ENCODE measurements at places on chromosomes 16 and 17.
A peak's percentile ranks its signal among the peaks of the same experiment; 100 is the strongest.

- no peak for DNase-seq
These were observed 3.4 kb upstream of the HP start for GRCh38 chr16:72050769-72051464.

GRCh38 chr16:67173808-67174705, 3.7 kb downstream of the NOL3 start:
- peak; percentile 63 for DNase-seq

DNA sequence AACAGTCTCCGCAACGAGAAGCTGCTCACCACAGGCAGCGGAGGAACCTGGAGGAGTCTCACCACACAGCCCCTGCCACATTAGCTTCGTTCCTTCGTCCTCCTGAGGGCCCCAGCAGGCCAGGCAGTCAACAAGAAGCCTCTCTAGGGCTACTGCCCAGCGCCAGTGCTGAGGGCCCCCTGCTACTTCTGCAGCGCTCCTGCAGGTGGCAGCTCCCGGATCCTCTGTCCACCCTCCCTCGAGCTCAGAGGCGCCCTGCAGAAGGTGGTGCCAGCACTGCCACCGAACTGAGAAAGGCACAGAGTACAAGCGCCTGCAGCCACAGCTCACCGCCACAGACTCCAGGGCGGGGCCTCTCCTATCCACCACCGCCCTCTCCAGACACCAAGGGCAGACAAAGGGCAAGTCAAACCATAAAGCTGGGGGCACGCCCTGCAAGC, 27.3 kb downstream of the KDM8 start:
- peak; percentile 71 for DNase-seq

- DNase-seq: no peak
These were observed 1.1 kb upstream of the ADCY7 start for GRCh38 chr16:50265260-50265659.

GRCh38 chr17:65123757-65124675, 13.2 kb upstream of the RGS9 start:
- DNase-seq: no peak

DNA sequence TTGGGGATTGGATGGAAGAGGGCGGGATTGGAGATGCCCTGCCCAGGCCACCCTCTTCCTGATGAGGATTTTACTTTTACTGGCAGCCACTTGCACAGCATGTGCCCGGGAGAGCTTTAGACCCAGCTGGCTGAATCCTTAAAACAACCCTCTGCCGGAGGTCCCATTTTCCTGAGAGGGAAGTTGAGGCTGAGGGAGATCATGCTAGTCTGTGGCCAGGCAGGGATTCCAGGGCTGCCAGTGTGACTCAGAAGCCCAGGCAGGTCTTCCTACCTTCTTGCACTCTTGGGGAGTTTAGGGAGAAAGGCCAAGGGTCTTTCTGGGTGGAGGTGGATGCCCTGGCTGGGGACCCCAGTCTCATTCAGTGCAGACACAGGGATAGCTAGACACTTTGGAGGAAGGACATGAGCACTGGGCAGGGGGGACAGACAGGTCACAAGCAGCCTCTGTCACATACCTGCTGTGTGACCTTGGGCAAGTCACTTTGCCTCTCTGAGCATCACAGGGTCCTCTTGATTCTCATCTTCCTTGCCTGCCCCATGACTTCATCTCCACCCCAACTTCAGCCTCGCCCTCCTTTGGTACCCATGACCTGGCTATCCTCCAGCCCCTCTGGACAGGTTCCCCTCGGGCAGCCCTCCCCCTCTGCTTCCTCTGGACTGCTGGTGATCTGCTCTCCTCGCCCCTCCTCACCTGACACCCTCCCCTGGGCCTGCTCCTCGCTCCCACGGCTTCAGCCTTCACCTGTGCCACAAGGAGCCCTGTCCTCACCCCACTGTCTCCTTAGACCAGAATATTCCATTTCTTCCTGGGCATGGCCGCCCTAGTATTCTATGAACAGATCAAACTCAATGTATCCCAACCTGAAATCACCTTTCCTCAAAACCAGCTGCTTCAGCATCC, 11.3 kb upstream of the DCAF7 start:
- no peak for DNase-seq

DNA sequence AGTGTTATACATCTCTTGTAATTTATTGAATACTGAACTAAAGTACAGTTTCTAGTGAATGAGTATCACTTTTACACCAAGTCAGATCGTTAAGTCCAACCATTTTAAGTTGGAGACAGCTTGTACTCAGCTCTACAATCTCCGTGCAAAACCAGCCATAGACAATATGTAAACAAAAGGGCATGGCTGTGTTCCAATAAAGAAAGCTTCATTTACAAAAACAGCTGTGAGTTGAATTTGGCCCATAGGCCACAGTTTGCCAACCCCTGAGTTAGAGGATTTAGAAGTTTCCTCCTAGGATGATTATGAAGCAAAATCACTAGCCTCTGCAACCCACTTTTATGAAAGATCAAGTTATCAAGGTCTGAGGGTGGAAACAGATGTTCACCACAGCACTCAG, 105.7 kb upstream of the RCVRN start:
- no peak for DNase-seq

DNA sequence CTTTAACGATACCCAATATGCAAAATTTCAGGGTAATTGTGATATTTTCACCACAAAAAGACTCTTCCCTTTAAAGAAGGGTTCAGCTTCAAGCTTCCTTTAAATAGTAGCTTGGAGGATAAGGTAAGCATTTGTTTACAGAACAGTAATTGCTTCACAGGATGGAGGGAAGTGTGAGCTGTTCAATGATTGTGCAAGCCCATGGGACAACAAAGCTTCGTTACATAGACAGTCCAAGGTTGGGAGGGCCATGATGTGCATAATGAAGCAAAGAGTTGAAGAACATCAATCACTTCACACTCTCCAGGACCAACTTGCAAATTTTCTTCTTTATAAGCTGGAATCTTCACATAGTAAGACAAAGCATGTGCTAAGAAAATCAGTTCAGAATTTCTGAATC, 145.0 kb upstream of the ASIC2 start:
- DNase-seq: no peak

DNA sequence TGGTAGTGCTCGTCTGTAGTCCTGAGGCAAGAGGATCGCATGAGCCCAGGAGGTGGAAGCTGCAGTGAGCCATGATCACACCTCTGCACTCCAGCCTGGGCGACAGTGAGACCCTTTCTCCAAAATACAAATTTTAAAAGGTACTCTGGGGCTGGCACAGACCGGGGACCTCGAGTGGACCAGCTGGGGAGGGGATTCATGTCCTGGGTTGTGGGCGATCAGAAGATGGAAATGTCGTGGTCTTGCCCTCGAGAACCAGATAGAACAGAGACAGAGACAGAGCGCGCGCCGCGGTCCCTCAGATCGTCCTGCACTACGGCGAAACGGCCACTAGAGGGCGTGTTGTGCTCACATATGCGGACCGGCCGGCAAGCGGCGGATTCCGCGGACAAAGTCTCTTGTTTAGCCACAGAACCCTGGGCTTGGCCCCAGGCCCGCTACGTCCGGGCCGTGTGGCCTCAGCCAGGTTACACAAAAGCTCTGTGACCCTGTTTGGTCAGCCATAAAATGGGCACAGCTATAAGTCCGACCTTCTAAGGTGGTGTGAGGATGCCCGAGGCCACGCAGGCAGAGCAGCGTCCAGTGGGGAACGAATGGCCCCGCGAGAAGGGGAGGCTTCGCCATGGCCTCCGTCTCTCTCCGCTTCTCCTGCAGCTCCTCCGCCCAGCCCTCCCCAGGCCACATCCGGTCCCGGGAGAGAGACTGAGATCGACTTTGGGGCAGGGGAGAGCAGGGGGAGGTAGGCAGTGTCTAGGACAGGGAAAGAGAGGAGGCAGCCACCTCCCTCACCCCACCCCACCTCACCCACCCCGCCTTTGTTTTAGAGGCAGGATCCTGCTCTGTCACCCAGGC, 14.6 kb upstream of the SBK1 start:
- DNase-seq: peak; percentile 73

DNA sequence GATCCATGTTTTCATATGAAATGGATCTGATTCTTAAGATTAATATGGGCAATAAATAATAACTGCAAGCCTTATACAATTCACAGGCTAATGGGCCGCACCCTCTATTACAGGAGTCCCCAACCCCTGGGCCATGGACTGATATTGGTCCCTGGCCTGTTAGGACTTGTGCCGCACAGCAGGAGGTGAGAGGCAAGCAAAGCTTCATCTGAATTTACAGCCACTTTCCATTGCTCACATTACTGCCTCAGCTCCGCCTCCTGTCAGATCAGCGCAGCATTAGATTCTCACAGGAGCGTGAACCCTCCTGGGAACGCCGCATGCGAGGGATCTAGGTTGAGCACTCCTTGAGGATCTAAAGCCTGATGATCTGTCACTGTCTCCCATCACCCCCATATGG, 26.8 kb downstream of the METTL16 start:
- DNase-seq: no peak

- DNase-seq: no peak
These were observed 27.1 kb downstream of the ARSG start for GRCh38 chr17:68318103-68318991.

GRCh38 chr16:17359788-17360390, 110.9 kb downstream of the XYLT1 start:
- DNase-seq: peak; percentile 11

- no peak for DNase-seq
These were observed 10.4 kb downstream of the CD300LF start for GRCh38 chr17:74702116-74702871.

GRCh38 chr17:78019367-78019975, 61.0 kb downstream of the TNRC6C start:
- DNase-seq: no peak

DNA sequence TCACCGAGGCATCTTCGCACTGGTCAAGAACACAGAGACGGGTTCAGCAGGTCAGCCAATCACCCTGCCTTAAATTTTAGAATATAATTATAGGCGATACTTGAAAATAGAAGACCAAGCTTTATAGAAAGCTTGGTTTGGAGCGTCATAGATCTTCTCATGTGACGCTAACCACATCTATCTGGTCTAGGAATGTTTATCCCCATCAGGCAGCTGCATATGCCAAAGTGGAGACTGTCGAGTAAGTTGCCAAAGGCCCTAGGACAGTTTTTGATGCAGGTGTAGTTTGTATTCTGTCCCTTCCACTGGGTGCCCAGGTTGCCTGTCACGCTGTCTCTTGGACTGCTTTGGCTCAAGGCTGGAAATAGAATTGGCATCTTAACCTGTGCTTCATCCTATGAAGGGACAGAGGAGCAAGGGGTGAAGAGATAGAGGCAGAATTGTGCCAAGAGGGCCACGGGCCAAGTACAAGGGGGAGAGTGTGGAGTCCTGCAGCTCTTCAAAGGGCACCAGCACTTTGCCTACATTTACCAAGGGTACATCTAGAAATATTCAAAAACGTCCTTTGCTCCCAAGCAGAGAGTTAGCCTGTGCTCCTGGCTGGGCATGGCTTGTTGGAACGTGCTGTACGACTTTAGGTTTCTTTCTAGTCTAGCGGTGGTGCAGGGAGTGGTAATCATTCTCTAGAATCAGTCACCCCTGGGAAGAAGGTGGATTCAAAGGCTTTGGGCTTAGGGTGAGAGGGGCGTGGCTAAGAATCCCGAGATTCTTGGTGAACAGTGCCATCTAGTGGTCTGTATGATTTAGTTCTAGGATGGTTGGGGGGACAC, 5.3 kb upstream of the WIPI1 start:
- DNase-seq: peak; percentile 47

DNA sequence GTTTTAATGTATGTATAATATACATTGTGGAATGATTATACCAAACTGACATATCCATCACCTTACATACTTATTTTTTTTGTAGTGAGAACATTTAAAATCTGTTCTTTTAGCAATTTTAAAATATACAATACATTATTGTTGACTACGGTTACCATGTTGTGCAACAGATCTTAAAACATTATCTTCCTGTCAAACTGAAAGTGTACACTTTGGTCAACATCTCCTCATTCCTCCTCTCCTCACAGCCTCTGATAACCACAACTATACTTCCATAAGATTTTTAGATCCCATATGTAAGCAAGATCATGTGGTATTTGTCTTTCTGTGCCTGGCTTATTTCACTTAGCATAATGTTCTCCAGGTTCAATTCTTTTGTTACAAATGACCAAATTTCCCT, 7.5 kb upstream of the DNAJA2 start:
- no peak for DNase-seq

DNA sequence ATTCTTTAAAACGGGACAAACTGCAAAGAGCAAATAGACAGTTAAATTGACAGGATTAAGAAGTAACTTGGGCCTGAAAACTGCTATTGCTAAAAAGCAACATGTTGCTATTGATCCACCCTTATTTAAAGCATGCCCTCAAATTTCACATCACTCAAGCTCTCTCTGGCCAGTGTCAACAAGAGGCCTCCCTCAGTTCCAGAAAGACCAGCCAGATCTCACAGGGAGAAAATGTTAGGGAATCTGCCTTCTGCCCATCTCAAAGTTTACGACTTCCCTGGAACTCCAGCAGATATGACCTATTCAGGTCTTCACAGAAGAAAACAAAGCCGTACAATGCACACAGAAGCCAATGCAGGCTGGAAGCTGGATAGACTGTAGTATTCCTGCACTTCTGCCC, 8.9 kb downstream of the CFAP20 start:
- DNase-seq: no peak

DNA sequence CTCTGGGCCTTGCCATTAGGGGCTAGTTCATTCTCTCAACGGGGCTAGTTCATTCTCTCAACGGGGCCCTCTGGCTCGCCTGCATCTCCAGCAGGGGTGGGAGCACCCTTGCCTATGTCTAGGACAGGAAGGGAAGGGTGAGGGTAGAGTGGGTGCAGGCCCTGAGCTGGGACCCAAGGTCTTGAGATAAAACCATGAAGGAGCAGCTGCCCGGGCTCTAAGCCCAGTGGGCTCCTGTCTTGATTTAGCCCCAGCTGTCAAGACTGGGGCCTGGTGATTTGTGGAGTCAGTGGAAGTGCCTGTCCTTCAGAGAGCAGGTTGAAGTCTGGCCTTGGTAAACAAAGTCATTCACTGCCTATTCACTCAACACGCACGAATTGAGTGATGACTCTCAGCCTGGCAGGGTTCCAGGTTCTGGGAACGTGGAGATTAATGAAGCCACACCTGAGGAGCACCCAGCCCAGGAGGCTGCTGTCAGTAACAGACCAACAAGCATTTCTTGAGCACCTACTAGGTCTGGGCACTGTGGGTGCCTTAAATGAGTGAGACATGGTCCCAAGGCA, 35.4 kb downstream of the WNT3 start:
- DNase-seq: no peak
